ENCODE measurements at places on chromosomes 5 and 9.
A peak's percentile ranks its signal among the peaks of the same experiment; 100 is the strongest.

- DNase-seq, result peak; percentile 8
These were observed 88.5 kb upstream of the TXNDC8 start for GRCh38 chr9:110426052-110426709.

DNA sequence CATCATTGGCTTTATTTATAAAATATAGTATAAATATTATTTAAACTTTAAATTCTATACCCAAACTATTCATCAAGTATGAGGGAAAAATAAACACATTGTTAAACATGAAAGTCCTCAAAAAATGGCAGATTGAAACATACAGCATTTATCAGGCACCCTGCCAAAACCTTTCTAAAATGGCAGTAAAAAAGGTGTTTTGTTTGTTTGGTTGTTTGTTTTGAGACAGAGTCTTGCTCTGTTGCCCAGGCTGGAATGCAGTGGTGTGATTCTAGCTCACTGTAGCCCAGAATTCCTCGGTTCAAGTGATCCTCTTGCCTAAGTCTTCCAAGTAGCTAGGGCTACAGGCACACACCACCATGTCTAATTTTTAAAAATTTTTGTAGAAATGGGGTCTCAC is 60.1 kb upstream of the ECM2 start:
- no peak for DNase-seq

DNA sequence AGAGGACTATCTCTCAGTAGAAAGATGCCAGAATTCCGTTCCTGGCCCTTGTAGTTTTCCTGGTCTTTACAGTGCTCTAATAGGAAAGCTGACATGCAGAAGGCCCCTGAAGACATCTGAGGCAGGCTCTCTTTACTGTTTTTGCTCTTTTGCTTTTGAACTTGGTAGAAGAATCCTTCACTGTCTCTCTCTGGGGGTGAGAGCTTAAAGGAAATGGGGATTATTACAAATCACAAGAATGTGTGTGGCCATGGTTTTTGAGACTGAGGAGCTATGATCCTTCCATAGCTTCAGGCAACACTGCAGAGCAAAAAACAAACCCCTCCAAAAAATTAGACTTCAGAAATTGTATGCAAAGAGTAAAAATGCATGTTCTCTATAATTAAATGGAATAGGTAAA is 89.2 kb downstream of the PPIC start:
- DNase-seq, result no peak

DNA sequence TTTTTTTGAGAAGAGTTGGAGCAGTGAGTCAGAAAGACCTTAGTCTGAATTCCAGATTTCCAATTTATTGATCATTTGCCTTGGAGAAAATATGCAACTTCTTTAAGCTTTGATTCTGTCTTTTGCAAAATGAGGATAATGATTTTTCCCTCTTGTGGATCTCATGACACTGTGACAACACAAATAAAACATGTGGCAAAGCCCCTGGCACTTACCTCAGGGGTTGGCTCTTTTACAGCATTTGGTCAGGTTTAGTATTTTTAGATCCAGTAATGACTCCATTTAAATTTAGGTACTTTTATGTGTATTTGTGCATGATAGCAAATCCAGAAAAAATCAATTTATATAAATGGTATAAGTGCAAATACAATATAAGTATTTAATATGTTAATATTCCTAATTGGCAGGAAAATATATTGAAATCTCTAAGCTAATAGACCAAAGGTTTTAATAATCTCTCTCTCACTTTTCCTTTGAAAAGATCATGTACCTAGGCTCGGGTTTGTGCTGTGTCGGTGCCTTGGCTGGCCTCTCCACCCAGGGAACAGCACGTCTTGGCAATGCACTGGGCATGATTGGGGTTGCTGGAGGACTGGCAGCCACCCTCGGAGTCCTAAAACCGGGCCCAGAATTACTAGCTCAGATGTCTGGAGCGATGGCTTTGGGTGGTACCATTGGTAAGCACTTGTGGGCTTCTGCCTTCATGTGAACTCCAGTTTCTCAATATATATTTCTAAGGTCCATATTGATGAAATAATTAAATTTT is 49.7 kb downstream of the NNT start:
- DNase-seq, result no peak

- no peak for DNase-seq
These were observed 237.0 kb downstream of the TENT4A start for GRCh38 chr5:6950250-6950649.

DNA sequence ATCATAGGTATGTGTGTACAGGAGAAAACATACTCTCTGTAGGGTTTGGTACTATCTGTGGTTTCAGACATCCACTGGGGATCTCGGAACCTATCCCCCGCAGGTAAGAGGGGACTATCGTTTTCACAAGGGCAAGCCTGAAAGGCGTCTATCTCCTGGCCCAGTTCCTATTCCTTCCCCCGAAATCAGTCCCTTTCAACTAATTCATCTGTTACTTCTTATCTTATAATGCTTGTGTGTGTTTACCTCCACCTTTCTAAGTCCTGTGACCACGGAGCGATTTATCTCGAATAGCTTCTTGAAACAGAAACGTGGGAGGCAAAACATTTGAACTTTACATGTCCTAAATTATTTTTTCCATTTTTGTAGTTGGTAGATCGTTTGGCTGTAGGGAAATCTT is 11.4 kb downstream of the ABO start:
- DNase-seq, result no peak

DNA sequence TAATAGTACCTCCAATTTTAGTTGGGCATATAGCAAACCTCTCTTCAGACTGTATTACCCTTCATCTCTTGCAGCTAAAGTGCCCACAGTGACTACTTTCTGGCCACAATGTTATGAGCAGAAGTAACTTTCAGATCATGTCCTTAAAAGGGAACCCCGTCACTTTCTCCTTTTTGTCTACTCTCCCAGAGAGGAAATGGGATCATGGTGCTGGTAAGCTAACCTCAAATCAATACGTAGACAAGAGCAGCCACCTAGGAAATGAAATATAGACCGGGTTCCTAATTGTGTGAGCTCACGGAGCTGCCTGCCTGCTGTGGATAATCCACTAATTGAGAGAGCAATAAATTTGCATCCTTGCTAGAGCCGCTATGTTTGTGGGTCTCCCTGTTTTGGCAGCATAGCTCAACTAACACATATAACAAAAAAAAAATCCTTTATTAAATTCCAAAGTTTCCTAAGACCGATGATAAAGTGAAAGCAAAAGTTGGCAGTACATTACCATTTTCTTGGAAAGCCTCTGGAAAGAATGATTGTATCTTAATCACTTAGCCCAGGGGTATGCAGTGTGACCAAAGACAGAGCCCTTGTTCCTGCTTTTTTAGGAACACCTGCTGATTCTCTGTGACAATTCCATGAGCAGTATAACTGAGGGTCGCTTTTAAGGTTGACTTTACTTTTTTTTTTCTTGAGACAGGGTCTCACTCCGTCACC is 5.6 kb upstream of the IL7R start:
- DNase-seq, result peak; percentile 13

Data from NCI-H226 (cell line).